ENCODE measurements at places on chromosomes 11 and 22.

- DNase-seq: no peak
Measured at GRCh38 chr11:116925050-116925449, 87.6 kb upstream of the APOA1 start.

GRCh38 chr22:18075720-18076497, 1.9 kb upstream of the PEX26 start:
- peak; percentile 67 for DNase-seq

DNA sequence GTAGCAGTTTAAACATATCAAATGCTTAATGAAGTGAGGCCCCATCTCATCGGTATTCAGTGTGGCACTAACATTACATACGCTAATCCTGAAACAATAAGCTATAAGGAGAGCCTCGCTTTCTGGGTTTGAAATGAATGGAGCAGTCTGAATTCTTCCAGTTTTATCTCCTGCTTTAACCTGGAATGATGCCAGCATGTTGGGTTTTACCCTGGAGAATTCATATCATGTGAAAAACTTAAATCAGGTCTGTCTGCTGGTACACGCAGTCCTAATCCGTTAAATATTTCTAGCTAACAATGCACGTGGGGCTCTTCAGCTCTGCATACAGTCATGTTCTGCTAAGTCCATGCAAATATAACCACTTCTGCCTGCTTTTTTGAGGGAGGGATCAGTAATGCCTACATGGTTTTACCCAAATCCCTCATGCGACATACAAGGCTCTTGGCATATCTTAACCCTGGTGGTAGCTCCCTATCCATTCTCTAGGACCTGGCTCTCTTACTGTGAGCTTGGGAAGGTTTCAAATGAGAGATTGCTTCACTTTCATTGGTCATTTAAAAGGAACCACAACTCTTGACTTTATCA, 92.7 kb downstream of the COMMD9 start:
- DNase-seq: no peak

DNA sequence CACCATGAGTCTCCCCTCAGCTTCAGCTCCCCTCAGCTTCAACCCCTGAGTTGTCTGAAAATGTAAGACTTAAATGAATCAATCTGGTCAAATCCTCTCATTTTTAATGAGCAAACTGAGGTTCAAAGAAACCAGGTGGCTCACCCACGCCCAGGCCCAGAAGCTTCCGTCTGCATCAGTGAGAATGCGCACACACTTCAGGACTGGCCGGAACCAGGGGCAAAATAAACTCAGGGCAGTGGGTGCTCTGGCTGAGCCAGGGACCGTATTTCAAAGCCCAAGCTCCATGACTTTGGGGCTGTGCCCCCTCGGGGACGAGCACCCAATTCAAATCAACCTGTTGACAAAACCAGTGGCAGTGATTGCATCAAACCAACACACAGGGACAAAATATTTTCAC, 3.1 kb downstream of the SULT4A1 start:
- no peak for DNase-seq

DNA sequence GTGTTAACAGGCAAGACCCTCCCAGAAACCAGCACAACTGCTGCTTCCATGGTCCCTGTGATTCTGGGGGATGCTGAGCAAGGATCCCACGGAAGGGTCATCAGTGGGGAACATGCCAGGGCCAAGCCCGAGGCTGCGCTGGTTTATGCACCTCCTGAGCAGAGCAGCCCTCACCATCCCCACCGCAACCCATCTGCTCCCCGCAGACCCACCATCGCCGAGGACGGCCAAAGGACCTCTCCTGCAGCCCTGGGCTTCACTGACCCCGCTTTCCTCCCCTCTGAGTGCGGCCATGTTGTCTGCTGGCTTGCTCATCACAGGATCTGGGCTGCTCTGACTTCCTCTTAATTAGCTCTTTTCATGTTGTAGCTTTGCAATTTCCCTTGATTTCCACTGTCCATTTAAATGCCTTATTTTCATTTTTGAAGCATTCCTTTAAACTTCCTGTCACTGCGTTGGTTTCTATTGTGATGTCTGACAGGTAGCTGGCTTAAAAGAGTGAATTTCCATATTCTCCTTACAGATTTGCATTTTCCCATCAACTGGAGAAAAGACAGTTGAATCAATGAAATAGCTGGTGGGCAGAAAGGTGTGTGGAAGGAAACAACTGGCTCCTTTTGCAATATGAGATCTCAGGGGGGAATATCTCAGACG, 14.9 kb downstream of the TP53AIP1 start:
- no peak for DNase-seq

DNA sequence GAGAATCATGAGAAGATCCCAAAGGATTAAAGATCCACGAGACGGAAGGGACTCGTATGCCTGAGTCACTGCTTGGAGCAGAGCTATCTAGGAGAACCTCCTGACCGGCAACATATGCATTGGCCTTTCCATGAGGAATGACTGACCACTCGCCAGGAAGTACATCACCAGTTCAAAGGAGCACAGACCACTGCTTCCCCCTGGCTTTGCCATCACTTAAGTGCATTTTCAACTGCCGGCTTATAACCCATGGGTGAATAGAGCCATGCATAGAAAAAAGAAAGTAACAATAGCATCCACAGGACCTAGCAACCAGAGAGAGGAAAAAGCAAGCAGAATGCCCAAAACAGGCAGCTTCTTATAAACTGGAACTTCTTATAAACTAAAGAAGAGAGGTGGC, 98.3 kb upstream of the ZC3H12C start:
- no peak for DNase-seq

DNA sequence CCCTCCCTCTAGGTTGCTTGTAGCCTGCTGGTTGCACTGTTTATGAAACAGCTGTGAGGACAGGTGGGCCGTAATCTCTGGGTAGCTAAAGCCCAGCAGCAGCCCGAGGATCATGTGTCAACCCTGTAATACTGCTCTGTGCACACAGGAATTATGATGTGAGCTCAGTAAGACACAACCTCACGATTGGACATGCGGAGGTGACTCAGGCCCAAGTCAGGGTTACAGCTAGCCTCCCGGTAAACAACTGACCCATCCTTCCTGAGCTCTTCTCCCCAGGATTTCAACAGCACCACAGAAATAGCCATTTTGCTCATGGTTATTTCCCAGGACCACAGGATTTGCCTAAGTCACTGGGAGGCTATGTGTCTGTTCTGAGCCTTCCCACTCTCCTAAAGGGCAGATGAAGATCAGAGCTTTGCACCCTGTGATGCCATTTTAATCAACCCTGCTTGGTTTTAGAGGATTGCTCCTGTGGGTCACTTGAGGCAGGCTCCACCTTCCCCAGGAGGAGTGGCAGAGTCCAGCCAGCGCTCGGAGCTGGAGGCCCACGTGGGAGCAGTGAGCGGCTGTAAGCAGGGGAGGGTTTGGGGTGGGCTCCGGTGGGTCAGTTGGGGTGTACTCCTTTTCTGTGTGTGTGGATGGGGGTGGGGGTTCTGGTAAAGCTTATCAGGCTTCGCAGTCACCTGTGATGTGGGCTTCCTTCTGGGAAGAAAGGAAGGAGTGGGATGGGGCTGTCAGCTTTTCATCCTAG, at the start of gene AMPD3:
Gene AMPD3, plus strand, starts transcription at position 387 of the 754 bp plus-strand sequence. CDS start 6,256 bp downstream, outside the sequence.
- DNase-seq: peak; percentile 92

DNA sequence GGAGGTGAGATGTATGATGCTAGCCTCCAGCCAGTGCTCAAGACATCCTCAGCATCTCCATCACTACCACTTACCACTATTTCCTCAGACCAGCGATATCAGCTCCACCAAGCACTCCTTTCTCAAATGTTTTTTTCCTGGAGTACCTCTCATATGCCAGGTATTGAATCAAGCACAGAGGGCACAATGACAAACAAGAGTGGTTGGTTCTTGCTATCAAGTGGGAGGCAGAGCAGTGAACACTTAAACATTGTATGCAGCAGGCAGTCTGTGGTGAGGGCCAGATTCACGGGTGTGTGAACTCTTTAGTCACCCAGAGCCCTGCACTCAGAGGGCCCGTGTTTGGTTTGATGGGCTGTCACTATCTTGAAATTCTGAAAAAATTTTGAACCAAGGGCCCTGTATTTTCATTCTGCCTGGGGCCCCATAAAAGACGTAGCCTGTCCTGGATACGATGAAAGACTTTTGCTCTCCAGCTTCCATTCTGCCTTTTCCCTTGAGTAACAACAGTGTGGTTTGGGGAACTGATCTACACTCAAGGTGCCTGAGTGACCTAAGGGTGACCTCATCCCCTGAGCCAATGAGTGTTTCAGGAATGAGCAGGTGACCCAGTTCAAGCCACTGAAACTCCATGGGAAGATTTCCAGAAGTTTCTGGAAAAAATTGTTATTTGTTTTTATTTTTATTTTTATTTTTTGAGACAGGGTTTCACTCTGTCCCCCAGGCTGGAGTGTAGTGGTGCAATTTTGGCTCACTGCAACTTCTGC, 348.4 kb upstream of the NARS2 start:
- DNase-seq: no peak

DNA sequence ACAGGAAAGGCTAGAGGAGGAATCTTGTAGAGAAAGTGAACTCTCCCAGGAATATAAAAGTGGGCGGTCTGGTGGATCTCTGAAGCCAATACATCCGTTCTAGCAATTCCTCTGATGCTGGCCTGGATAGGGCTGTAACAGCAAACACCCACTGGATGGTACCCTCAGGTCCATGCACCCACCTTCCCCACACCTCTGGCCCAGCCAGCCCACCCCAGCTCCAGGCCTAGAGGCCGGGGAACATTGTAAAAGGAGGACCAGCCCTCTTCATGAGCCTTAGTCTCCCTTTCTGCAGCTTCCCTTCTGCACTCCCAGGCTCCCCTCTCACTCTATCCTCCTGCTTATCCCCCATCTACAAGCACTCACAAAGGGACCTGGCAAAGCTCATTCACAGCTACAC, 443.9 kb downstream of the BUD13 start:
- no peak for DNase-seq

DNA sequence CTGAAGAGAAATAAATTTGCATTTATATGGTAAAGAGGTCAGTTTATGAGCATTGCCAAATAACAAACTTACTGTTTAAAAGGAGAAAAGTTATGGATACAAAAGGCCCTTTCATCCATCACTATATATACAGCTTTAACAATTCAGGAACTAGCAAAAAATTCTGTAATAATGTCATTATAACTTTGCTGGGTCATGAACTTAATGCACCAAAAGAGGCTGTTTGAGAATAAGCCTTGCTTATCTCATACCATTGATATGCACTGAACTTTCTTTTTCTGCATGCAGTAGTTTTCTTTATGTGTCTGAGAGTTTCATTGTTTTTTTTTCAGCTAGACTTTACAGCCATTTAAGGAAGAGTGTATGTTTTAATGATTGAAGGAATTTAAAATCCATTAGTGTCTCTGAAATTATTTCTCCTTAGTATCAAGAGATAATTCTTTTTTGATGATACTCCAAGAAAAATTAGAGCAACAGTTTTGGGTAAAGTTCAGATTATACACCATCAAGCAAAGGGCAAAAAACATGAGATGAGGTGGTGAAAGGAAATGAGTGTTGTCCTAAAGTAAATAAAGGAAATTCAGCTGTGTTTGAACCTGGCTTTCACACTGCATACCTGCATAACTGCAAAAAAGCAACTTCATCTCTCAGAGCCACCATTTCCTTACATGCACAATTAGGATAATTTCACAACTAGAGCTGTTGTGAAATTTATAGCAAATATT, 188.2 kb upstream of the ANO3 start:
- DNase-seq: no peak

DNA sequence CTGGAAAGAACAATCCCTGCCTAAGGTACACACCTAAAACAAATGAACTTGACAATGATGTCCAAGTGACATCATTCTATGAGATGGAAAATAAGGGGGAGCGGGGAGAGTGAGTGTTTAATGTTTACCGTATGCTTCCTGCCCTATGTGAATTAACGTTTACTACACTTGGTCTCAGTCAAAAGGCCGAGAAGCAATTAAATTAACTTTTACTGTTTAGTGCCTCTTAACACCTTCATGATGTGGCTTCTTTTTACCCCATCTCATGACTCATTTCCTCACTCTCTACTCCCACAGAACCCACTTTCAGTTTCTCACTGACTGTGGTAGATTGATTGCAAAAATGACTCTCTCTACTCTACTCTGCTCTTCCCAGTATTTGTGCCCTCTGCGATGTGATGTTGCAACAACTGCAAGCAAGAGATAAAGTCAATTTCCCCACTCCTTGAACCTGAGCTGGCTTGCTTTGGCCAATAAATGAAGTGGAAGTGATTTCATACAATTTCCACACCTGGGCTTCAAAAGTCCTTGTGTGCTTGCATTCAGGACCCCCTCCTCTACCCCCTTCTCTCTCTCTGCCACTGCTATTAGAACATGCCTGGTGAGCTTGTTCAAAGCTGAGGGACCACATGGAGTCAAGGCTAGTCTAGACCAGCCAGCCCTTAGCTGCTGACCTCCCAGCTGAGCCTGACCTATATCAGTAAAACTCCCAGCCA, 11.6 kb upstream of the ALKBH3 start:
- DNase-seq: peak; percentile 59

DNA sequence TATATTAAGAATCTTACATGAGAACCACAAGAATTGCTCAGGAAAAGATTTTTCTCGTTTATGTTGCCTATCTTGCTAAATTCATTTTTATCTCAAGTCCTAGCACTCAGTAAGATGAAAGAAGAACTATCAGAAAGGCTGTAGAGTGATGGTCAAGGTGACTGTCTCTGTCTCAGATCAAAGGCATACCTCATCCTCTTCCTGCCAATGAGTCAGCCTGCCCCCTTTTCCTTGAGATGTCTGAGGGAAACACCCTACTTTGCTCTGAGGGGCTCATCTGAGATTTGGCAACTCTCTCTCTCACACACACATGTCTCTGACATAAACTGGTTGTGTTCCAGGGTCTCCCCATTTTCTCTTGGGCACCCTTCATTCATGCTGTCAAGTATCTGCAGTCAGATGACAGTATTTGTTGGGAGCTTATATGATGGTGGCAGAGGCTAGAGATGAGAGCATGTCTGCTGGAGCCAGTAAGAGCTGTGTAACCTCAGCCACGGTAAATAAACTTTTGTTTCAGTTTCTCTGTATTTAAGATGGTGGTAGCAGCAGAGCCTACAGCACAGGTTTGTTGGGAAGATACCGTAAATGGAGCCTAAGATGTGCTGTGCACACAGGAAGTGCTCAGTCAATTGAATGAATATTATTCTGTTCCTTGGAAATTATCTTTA, 1.6 kb downstream of the MMP27 start:
- DNase-seq: no peak
